ENCODE measurements at places on chromosomes 12 and 14.
A peak's percentile ranks its signal among the peaks of the same experiment; 100 is the strongest.

DNA sequence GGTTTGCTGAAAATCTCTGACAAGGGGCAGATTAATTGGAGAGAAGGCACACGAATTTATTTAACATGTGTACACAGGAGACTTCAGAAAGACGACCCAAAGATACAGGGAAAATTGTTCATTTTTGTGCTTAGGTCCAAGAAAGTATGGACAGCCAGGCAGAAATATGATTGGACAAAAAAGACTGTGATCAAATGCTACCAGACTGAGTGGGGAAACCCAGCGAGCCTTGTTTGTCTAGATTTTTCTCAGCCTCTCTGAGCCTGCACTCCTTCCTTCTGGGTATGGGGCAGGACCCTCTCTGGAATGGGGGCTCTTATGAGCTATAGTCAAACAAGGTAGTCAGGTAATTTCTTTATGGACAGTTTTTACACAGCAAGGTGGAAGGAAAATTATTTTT is 10.4 kb upstream of the CIPC start:
- no peak for DNase-seq

- no peak for DNase-seq
Observed at GRCh38 chr14:63993992-63994391, 141.2 kb downstream of the SYNE2 start.

DNA sequence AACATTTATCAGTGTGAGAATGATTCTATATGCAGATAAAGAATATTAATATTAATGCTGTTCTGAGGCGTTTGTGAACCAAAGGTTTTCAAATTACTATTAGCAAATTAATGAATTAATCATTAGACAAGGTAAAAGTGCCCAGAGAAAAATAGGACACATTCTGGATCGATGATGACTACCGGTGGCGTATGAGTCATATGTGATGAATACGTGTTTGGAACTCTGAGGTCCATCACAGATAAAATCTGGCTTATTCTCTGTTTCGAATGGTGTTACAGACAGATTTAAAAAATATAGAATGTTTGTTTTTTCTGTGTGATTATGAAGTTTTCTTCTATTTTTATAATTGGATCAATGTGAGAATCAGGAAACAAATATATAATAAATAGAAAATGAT is 79.2 kb upstream of the RTL1 start:
- no peak for DNase-seq

- DNase-seq = no peak
Observed at GRCh38 chr12:95615749-95616148, 64.5 kb upstream of the USP44 start.

GRCh38 chr14:75984674-75985073 is 889 bp upstream of the IFT43 start:
- no peak for DNase-seq

- DNase-seq = no peak
Observed at GRCh38 chr14:88481794-88482193, 73.0 kb downstream of the PTPN21 start.

DNA sequence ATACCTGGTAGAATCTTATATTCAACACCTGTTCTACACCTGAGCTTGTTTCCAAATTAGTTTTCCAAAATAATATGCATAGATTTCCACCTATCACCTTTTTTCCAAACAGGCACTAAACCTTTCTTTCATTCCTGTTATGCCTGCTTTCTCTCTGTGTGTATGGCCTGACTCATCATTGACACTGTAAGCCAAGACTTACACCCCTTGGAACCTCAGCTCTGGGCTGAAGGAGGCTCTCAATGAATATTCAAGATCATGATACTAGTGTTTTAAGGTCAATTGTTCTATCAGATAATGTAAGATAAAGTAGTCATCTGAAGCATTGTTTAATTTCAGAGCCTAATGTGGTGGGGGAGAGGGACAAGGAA is 1193.3 kb downstream of the FLRT2 start:
- DNase-seq = no peak

GRCh38 chr12:15001733-15002382 is 29.0 kb downstream of the PDE6H start:
- DNase-seq = no peak

DNA sequence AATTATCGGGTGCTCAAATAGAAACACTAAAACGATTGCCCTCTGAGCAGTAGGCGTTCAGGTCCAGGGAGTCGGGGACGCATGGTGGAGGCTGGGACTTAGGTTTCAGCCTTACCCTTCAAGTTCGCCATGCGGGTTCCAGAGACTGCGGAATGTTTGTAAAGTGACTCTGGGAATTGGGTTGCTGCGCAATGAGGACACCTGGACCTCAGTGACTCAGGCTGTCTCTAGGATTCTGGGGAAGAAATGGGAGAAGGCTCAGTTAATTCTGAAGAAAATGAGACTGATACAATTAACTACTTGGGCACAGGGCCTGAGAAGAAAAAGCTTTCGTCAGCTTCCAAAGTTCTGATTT is 1.1 kb downstream of the LGALS3 start:
- DNase-seq = no peak

GRCh38 chr14:106846218-106846617 is 1319.8 kb downstream of the TMEM121 start:
- DNase-seq = no peak

DNA sequence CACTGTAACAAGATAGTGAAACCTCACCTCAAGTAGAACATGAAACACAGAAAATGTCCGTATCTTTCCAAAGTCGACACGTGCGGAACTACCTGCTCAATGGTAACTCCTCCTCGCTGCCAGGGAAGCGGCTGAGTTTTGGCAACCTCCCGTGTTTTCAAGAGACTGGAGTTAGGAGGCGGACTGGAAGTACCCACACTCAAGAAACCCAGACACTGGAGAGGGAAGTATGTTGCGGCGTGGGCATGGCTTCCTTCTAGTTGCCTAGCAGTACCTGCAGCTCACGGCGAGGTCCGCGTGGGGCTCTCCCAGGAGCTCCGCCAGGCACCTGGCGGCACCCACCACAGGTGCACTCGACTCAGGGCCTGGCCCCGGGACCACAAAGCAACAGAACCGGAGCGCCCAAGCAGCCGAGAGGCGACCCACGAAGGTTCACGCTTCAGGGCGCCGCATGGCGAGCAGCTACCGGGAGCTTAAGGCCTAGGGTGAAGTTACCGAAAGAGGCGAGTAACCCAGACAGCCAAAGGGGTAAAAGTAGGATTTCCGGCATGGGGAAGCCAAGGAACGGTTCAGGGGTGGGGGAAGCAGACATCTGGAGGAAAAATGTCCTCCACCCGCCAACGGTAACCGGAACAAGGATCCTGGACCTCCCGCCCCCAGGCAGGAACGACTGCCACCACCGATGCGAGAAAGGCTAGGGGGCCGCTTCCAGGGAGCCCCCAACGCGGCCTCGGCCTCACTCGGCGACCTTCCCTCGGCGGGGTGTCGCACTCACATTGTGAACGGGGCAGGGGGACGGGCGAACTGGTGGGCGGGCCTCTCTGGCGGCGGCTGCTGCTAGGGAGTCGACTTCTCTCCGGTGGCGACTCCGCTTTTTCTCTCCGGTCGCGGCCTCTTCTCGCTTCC is 608 bp downstream of the PTGES3 start:
- DNase-seq = peak; percentile 69

DNA sequence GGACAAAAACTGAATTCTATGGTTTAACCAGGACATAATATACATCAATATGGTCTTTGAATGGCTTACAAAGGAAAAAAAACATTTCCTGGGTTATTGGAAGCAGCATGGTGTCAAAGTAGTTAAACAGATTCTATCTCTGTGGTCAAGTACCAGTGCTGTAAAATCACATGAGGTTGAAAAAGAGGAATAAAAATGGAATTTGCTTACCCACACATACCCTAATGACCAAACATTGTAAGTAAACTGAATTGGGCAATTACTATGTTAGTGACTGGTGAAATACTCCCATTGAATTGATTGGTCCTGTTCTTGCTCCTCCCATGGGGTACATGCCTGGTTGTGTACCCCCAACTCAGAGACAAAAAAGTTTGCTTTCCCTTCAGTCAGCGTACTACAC is 19.6 kb downstream of the IFNG start:
- no peak for DNase-seq

DNA sequence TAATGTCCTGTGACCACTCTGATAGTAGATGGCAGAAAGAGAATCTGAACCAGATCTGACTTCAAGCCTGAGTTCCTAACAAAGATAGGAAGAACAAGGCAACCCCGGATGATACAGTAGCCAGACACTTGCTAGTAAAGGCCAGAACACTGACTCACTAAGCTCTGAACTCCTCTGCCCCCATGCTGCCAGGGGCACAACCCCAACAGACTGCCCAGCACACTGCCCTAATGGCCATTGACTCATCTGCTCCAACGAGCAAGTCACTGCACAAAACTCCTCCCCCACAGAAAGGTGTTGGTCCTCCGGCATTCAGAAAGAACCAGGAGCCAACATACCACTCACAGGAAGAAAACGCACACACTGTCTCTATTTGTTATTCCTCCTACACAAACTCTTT is 179.6 kb upstream of the NUDT4 start:
- DNase-seq = no peak

DNA sequence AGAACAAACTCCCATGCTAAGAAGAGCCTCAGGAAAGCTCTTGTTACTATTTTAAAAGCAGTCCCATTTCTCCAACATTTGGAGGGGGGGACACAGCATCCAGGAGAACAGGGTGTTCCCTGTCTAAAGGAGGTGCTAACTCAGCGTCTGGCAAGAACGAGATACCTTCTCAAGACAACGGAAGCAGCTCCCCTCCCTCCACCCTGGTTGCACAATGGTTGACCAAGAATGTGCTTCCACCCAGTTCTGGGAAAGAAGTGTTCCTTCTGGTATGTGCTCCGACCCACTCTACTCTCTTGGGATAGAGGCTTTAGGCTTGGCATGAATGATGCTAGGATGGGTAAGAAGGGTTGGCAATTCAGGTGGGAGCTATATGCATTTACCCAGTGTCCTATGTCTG is 1.5 kb upstream of the KRT6A start:
- DNase-seq = no peak

- DNase-seq = peak; percentile 15
Observed at GRCh38 chr14:69710378-69710777, 56.6 kb upstream of the SRSF5 start.

- no peak for DNase-seq
Observed at GRCh38 chr14:94586635-94587034, 5.4 kb downstream of the SERPINA5 start.

DNA sequence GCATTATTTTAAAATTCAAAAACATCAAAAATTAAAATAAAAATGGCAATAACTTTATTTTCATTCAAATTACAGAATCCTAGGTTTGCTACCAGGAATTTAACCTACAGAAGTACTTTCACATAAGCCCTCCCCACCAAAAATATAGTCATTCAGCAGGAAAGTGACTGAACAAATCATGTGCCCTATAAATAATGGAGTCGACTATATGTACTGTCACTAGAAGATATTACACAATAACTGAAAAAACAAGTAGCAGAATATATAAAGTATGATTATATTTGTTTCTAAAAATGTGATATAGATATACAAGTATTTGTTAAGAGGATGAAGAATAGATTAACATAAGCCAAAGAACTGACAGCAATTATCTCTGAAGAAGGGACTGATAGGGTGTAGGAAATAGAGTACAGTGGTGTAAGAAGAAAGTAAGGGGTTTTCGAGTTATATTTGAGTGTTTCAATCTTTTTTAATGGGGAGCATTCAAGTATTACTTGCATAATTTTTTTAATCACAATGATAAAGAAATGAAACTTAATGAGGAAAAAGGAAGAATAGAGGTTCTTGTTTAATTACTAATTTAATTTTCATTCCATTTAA is 7.9 kb downstream of the C2CD5 start:
- DNase-seq = no peak

GRCh38 chr12:3122841-3123678 is 45.9 kb downstream of the TSPAN9 start:
- no peak for DNase-seq

- DNase-seq = no peak
Observed at GRCh38 chr12:6322969-6323339, 12.5 kb downstream of the PLEKHG6 start.

DNA sequence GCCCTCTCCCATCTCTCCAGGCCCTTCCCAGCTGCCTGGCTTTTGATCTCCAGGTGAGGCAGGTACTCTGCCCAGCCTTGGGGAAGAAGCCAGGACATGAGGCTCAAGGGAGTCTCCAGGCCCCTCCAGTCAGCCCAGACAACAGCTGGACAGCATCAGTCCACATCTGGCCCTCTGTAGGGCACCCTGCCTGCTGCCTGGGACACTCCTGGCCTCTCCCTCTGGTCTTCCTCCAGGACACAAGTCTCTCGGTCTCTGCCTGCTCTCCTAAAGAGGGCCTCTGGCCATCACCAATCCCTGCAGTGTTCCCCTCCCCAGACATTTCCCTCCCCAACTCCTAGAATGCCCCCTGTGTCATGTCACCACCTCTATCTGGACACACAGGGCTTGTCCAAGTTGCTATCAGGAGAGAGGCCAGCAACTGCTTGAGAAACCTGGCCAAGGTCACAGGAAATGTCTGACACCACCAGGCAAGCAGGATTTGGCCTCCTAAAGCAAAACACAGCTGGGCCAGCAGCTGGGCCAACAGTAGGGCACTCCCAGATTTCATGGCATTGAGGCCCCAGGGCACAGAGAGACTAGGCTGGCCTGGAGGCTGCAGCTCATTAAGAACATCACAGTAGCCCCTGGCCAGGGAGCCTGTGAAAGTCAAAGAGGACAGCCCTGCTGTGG is 29.0 kb downstream of the LTBP2 start:
- no peak for DNase-seq

DNA sequence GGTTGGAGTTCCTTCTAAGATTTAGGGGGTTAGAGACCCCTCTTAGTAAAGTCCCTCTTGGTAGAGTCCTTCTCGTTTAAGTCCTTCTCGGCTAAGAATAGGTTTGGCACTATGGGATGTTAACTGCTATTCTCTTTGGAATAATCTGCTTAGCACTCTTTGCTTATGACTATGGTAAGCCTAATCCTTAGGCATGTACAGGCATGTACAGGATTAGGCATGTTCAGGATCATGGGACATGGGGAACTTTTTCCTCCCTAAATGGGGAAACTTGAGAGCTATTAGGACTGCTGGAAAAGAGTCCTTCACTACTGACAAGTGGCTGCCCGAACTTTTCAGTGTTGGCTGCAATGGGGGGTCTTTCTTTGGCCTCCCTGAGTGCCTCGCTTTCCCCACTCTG is 193.3 kb downstream of the TMEM117 start:
- DNase-seq = no peak

GRCh38 chr14:50677527-50678063 is 9.5 kb upstream of the SAV1 start:
- no peak for DNase-seq

DNA sequence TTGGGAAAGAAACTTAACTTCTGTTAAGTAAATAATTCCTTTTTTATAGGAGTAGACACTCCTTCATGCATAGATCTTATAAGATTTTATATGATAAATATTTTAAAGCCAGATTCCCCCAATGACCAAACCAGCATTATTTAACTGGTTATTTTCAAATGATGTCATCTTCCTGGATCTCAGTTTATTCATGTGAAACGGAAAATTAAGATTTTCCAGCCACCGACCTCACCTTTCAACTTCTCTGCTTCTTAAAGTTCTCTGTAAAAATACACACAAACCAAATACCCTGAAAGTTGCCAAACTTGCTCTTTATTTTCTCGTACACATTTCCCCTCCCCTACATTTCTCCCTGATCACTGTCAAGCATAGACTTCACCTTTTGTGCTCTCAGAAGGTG is 364.2 kb downstream of the GALC start:
- no peak for DNase-seq

Data from CD4-positive, alpha-beta T cell treated with Interferon gamma for 1 hour (primary cell).